ENCODE measurements at places on chromosomes 16 and 17. TPM values are rescaled to one million over a fixed set of nuclear protein-coding genes. Genes with fewer than 3 reads are reported as not detected.

Gene CCL17
- total RNA-seq: not detected

Gene CNTNAP1
- total RNA-seq: 2.3 TPM

Gene MYCBPAP
- total RNA-seq: 0.22 TPM

- peaks cover 14% of the 10 kb centered on the region for H3K4me1 ChIP-seq
- DNase-seq: no peak
- no peaks in the 10 kb centered on the region for H3K36me3 ChIP-seq
- H3K27ac ChIP-seq: no peak overlapping the region
- H3K4me3 ChIP-seq: no peak overlapping the region
Observed at GRCh38 chr16:14499110-14499509, 130.9 kb downstream of the PARN start.

DNA sequence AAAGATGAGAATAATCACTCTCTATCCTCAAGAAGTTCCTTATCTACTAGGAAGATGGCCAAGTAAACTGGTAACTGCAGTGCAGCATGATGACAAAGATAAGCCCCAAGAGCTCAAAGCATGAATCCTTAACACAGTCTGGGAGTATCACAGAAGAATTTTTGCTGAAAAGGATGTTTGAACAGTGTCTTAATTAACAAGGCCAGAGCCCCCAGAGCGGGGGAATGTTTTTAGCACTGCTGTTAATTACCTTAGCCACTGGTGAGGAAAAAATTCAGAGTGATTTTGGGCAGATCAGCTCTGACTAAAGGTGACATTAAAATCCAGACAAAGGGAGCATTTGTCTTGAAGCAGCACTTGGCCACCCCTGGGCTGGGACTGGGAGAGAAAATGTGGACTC is 30.1 kb downstream of the ADAMTS18 start:
- H3K36me3 ChIP-seq: no peaks in the 10 kb centered on the region
- no peak for DNase-seq
- H3K4me1 ChIP-seq: no peaks in the 10 kb centered on the region
- no peak overlapping the region for H3K27ac ChIP-seq

DNA sequence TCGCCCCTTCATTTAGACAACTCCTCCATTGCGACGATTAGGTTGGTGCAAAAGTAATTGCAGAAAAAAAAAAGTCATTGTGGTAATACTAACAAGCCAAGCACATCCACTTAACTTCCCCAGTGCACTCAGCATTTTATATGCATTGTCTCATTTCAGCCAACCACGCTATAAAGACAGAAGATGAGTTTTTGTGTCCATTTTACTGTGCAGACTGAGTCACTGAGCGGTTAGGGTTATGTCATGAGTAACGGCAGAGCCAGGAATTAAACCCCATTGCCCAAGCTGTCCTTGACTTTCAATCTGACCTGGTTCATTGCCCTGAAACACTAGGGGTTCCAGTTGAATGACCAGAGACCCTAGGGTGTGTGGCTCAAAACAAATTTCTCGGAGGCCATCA is 218.7 kb downstream of the XYLT1 start:
- DNase-seq: no peak
- no peaks in the 10 kb centered on the region for H3K27me3 ChIP-seq
- H3K4me3 ChIP-seq: no peak overlapping the region
- no peak overlapping the region for H3K27ac ChIP-seq
- H3K4me1 ChIP-seq: no peaks in the 10 kb centered on the region

Data from heart right ventricle (tissue), 16 donors.